Chondrocyte (in vitro differentiated cells): ENCODE measurements at places on chromosomes 16 and 17. TPM values are rescaled to one million over a fixed set of nuclear protein-coding genes. Genes with fewer than 3 reads are reported as not detected.
A peak's percentile ranks its signal among the peaks of the same experiment; 100 is the strongest.

PYY gene
- not detected in 3 replicates for total RNA-seq

MYH13 gene
- not detected in 3 replicates for total RNA-seq

GJC1 gene
- 26.8 to 50.5 TPM (median 46.4 TPM) in 3 replicates for total RNA-seq

TMC8 gene
- total RNA-seq: 0.40 to 0.97 TPM in 2 of 3 replicates, not detected in the other

TBC1D3G gene
- total RNA-seq: not detected in 3 replicates

LDHD gene
- 2.3 to 2.7 TPM (median 2.6 TPM) in 3 replicates for total RNA-seq

ITGAE gene
- total RNA-seq: 25.8 to 29.1 TPM (median 28.3 TPM) in 3 replicates

INTS2 gene
- total RNA-seq: 8.9 to 13.1 TPM (median 9.5 TPM) in 3 replicates

DNA sequence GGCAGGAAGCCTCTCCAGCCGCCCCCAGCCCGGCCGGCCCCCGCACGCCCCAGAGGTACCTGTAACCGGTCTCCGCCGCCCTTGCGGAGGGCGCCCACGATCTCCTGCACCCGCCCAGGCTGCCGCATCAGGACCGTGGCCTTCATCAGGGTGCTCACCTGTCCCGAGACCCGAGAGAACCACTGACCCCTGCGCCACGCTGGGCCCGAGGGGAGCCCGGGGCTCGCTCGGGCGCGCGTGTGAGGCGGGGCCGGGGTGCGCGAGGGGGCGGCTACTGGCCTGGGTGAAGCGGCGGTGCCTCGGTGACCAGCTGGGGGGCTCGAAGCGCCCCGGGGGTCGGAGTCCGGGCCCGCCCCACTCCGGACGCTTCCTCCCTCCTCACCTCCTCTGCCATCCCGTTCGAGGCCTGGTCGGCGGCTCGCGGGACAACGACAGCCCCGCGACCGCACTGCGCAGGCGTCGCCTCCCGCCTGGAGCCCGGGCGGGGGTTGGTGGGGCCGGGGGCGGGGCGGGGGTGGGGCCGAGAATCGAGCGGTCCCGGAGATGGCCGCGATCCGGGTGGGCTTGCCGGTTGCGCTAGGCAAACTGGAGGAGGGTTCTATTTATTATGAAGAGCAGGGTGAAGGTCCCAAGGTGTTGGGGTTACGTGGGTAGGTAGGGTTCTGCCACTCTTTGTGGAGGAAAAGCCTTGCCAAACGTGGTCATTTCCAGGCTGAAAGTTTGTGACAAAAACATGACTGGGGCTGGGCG lies at the start of gene NT5C3B:
NT5C3B (minus strand) TSS at position 433 of the 750 bp plus-strand sequence; CDS start at position 394, 39 bp downstream.
- peak; percentile 84 for DNase-seq
- peak within 1 kb of the TSS; percentile 27 for H3K27ac ChIP-seq
- peaks cover 4% of the 10 kb centered on the region for H3K36me3 ChIP-seq
- no peaks in the 10 kb centered on the region for H3K27me3 ChIP-seq
- peak within 1 kb of the TSS; percentile 72 for H3K4me3 ChIP-seq

DNA sequence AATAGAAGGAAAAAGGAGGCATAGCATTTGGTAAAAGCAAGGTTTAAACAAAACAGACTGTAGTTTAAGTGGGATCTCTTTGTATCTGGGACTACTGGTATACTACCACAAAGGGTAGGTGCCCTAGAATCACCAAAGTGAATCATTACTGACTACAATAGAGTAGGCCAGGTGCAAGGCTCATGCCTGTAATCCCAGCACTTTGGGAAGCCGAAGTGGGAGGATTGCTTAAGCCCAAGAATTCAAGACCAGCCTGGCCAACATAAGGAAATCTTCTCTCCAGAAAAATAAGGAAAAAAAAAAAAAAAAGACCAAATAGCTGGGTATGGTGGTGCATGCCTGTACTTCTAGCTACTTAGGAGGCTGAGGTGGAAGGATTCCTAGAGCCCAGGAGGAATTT lies 60.8 kb upstream of the CORO6 start:
- no peaks in the 10 kb centered on the region for H3K36me3 ChIP-seq
- H3K4me3 ChIP-seq: no peak overlapping the region
- no peak for DNase-seq
- H3K27ac ChIP-seq: no peak overlapping the region
- H3K4me1 ChIP-seq: peaks cover 12% of the 10 kb centered on the region

- H3K4me1 ChIP-seq: peaks cover 29% of the 10 kb centered on the region
- peak overlapping the region; percentile 94 for H3K4me3 ChIP-seq
- peaks cover 2% of the 10 kb centered on the region for H3K36me3 ChIP-seq
- H3K27ac ChIP-seq: peak overlapping the region; percentile 87
- DNase-seq: no peak
Measured at GRCh38 chr17:68102318-68102758, 66.8 kb downstream of the KPNA2 start.

DNA sequence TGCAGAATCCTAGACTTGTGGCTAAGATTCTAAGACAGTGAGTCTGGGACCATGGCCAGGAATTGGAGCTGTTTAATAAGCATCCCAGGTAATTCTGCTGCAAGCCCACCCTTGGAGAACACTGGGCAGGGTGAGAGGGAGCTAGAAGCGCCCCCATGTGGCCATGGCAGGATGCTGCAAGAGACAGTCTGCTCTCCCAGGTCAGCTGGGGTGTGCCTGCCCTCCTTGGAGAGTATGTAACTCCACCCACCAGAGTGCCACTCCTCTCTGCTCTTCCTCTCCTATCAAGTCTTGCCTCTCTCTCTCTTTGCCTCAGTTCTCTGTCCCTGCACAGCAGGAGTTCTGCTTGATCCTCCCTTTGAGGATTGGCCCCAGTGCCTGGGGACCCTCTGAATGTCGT lies 14.9 kb downstream of the RCVRN start:
- H3K4me1 ChIP-seq: peaks cover 14% of the 10 kb centered on the region
- no peaks in the 10 kb centered on the region for H3K27me3 ChIP-seq
- no peak overlapping the region for H3K4me3 ChIP-seq
- no peak for DNase-seq
- H3K36me3 ChIP-seq: peaks cover 4% of the 10 kb centered on the region

- DNase-seq: no peak
- H3K36me3 ChIP-seq: peaks cover 10% of the 10 kb centered on the region
Measured at GRCh38 chr17:69857412-69857835, 217.6 kb upstream of the KCNJ16 start.

GRCh38 chr17:59513934-59514841 lies 51.2 kb upstream of the DHX40 start:
- peaks cover 5% of the 10 kb centered on the region for H3K4me1 ChIP-seq
- H3K36me3 ChIP-seq: no peaks in the 10 kb centered on the region
- no peak overlapping the region for H3K27ac ChIP-seq
- DNase-seq: no peak
- no peak overlapping the region for H3K4me3 ChIP-seq

DNA sequence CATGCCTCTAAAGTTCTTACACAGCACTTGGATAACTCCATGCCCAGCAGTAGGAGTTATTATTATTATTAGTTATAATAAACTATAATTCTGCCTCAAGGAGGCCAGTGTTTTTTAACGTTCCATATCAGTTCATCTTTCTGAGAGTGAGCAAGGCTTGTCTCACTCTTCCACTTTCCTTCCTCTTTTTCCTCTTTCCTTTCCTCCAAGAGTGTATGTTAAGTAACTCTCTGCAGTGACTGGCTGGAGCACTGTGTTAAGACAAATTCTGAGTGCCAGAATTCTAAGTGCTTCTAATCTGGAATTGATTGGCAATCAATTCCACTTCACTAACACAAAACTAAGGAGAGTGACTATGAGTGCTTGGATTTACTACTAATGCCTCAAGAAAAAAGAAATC lies 16.4 kb downstream of the CLEC19A start:
- no peak overlapping the region for H3K27ac ChIP-seq
- no peak overlapping the region for H3K4me3 ChIP-seq
- DNase-seq: no peak
- H3K27me3 ChIP-seq: peaks cover 2% of the 10 kb centered on the region
- H3K36me3 ChIP-seq: no peaks in the 10 kb centered on the region
- no peaks in the 10 kb centered on the region for H3K4me1 ChIP-seq

DNA sequence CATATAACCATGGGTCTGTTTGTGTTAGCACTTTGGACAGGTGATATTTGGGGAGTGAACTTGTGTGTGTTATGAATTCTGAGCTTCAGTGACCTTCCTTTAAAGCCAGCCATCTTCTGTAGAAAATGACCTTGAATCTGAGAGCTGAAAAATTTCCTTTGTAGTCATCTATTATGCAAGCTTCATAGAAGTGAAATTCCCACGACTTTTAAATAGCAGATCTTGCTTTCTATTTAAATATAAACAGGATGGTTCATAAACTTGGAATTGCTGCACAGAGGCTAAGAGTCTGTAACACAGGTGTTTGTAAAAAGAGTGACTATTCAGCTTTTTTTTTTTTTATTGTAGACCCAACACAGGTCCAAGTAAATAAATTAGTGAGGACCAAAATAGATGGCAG lies 85.5 kb downstream of the MARCHF10 start:
- H3K4me3 ChIP-seq: no peak overlapping the region
- no peak overlapping the region for H3K27ac ChIP-seq
- no peaks in the 10 kb centered on the region for H3K27me3 ChIP-seq
- H3K36me3 ChIP-seq: peaks cover 2% of the 10 kb centered on the region
- H3K4me1 ChIP-seq: peaks cover 16% of the 10 kb centered on the region

DNA sequence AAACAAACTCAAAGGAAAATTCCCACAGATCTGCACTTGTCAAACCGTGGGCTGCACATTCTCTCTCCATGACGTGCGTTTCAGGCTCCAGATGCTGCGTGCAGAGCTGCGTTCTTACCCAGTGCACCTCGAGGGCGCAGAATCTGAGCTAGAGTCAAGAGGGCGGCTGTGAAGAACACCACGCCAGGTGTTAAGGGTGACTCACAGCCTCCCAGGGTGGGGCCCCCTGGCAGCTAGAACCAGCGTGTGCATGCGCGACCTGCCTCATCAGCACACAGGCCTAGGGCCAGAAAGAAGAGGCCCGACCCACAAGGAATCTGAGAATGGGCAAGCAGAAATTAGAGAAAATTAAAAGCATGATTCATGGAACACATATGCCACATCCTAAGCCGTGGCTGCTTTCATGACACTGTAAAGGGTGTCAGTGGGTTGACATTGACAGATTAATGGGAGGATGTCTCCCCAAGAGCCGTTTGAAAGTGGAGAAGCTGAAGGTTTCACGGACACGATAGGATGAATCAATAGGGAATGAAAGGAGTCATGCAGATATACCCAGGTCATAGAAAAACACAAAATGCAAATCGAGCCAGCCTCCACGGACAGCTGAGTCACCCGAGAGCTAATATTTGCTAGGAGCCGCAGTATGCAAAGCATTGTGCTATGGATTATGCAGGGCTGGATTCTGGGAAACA lies 29.0 kb downstream of the MARCHF10 start:
- no peaks in the 10 kb centered on the region for H3K27me3 ChIP-seq
- H3K4me3 ChIP-seq: peak overlapping the region; percentile 50
- DNase-seq: no peak
- peaks cover 5% of the 10 kb centered on the region for H3K36me3 ChIP-seq
- peaks cover 44% of the 10 kb centered on the region for H3K4me1 ChIP-seq
- peak overlapping the region; percentile 97 for H3K27ac ChIP-seq

- H3K4me1 ChIP-seq: peaks cover 18% of the 10 kb centered on the region
- no peaks in the 10 kb centered on the region for H3K36me3 ChIP-seq
- no peak for DNase-seq
- peak overlapping the region; percentile 78 for H3K4me3 ChIP-seq
- H3K27me3 ChIP-seq: no peaks in the 10 kb centered on the region
Measured at GRCh38 chr17:82021900-82022309, 773 bp downstream of the CENPX start.

DNA sequence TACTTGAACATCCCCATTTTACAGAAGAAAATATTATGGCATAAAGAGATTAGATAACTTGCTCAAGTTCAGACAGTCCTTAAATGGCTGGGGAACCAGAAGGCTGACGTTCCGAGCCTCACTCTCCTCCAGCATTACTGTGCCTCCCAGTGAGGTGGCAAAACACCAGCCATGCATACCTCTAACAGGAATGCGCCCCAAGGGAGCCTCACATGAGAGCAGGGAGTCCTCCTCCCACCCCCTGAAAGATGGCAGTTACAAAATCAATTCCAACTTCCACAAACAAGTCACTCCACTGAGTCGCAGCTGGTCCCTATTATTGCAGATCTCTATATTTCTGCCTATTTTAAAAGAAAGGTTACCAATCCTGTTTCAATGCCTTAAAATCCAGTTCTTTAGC lies 55.5 kb downstream of the ANKFY1 start:
- peaks cover 19% of the 10 kb centered on the region for H3K36me3 ChIP-seq
- H3K27me3 ChIP-seq: no peaks in the 10 kb centered on the region
- peak overlapping the region; percentile 88 for H3K27ac ChIP-seq
- no peak for DNase-seq
- H3K4me3 ChIP-seq: no peak overlapping the region

GRCh38 chr17:75064040-75064439 lies 17.0 kb downstream of the KCTD2 start:
- no peaks in the 10 kb centered on the region for H3K27me3 ChIP-seq
- no peak overlapping the region for H3K4me3 ChIP-seq
- peaks cover 14% of the 10 kb centered on the region for H3K4me1 ChIP-seq
- no peak overlapping the region for H3K27ac ChIP-seq
